Cortex of kidney (tissue), 1 donor: ENCODE measurements at places on chromosomes 16 and 17.

GRCh38 chr16:56657555-56658326 lies at the start of gene MT1F:
MT1F (plus strand) TSS chr16:56657959; CDS start chr16:56658059, 100 bp downstream.
- DNase-seq, result peak; percentile 25

DNA sequence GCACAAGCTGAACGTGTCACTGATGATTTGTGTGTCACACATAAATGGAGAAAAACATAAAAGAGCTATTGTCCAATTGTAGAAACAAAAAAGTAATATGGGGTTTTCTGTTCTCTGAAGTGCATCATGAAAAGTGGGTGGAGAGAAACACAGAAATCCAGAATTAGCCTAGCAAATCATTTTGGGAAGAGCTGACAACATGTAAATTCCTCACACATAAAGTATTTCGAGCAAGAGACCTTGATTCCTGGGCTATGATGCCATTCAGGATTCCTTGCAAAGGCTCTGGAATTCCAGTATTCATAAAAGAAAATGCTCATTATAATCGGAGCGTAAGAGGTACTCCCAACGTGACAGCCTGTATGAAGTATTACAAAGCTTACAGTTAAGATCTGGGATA lies 1.1 kb downstream of the DCUN1D3 start:
- no peak for DNase-seq

DNA sequence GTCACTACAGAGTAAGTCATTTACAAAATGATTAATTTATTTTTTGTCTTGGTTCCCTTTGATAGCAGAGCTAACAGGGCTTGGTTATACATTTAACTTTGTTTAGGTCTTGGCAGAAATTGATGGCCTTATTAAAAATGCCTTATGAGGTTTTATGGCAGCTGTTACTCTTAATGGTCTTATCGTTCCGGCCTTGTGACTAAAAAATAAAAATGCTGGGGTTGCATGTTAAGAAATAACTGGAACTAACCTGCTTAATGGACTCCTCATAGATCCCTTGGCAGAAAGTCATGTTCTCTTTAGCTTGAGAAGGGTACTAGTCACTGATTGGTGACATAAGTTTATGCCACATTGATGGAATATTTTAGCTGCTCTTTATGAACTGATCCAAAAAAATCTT lies 18.3 kb downstream of the COX11 start:
- no peak for DNase-seq

- DNase-seq, result no peak
Measured at GRCh38 chr16:57409870-57410587, 5.5 kb downstream of the CCL17 start.

DNA sequence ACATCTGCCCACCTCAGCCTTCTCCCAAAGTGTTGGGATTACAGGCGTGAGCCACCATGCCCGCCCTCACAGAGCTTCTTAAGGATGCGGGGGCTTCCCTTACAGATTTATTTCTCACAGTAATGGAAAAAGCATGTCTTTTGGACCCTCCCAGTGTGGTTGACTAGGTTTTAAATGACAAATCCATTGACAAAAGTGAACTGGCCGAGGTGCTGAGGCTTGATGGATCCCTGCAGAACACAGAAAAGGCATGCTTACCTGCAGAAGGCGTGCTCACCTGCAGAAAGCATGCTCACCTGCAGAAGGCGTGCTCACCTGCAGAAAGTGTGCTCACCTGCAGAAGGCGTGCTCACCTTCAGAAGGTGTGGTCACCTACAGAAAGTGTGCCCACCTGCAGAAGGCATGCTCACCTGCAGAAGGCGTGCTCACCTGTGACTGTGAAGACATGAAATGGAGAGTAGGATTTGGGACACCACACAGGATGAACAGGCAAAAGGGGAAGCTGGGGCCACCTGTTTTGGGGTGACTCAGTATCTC lies 15.1 kb upstream of the BBS2 start:
- DNase-seq, result no peak

- no peak for DNase-seq
Measured at GRCh38 chr17:50091918-50092285, 3.2 kb upstream of the PDK2 start.

- DNase-seq, result no peak
Measured at GRCh38 chr16:11597235-11598095, 10.7 kb upstream of the LITAF start.

DNA sequence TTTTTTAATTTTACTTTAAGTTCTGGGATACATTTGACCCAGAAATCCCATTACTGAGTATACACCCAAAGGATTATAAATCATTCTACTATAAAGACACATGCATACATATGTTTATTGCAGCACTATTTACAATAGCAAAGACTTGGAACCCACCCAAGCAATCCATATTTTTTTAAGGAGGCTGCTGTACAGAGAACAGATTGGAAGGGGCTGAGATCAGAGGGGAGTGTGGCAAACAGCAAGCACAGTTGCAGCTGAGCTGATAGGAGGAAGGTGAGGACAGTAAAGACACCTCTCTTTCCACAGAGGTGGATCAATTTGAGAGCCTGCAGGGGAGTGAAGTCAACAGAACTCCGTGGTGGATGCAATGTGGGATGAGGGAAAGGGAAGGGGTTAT lies 10.2 kb upstream of the TMEM238L start:
- DNase-seq, result no peak

DNA sequence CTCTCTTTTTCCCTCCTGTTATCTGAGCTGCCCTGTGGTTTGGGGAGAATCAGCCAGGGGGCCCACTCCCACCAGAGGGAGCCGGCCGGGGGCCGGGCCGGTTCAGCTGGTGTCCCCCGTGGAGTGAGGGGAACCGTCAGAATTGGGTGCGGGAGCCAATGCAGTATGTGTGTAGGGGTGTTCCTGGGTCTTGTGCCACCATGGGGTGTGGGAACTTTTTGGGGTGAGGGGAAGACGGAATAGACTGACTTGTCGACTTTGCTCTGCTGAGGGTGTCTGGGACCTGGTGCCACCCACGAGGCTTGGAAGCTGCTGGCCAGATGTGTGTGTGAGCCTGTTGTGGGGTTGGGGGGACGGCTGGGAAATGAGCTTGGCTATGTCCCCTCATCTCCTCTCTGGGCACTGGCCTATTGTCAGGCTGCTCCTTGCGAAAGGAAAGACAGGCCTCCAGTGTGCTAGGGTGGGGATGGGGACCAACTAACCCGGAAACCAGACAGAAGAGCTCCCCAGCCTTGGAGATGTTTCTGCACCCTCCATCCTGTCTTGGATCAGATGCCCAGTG lies 9.9 kb downstream of the RARA start:
- no peak for DNase-seq

DNA sequence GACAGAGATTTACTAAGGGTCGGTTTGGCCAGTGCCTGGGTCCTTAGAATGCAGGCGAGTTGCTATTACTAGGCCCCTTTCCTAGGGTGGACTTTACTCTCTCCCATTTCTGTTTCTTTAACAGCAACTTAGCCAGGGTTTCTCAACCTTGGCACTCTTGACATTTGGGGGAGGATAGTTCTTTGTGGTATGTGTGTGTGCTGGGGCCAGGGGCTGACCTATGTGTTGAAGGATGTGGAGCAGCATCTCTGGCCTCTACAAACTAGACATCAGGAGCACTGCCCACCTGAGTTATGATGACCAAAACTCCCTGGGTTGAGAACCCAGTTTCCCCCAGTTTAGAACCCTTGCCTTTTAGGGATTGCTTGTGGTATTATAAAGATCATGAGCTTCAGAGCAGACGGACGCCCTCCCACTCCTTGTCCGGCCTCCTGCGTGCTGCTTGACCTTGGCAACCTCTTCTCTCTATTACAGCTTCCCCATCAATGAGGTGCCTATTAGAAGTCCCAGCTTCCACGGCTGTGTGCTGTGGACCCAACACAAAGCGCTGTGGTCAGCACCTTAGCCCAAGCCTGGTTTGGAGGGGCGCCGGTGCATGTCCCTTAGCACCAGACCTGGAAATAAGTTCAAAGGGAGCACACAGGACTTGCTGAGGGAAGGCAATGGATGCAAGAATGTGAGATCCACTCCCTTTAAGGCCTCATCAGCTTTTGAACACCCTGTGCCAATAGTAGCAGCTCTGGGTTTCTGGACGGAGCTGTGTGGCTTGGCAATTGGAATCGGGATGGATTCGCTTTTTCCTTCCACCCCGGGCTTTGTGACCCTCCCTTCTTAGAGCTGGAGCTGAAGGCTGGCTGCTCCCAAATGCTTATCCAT lies 239.2 kb upstream of the MAF start:
- DNase-seq, result no peak

GRCh38 chr17:3558603-3559269 lies 1.1 kb upstream of the TRPV3 start:
- DNase-seq, result no peak
